ENCODE measurements at places on chromosomes 12 and 14.

DNA sequence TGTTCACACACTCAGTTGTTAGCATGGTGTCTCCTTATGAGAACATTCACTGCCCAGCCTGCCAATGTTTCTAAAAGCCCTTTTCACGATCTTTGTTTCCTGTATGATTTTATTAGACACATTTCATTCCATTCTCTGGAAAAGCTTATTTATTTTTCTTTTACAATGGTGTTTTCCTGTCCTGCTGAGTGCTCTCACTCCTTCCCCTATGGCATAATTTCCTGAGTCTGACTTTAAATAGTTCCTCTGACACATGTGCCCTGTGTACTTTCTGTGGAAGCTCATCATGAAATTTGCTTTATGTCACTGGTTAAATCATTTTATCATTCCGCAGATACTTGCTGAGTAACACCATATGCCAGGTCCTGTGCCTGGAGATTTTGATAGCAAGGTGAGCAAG lies 612.0 kb downstream of the FLRT2 start:
- no peak for DNase-seq

- DNase-seq, result no peak
Measured at GRCh38 chr12:39401459-39401858, 41.5 kb downstream of the KIF21A start.

- no peak for DNase-seq
Measured at GRCh38 chr14:56194042-56194441, 75.8 kb downstream of the PELI2 start.

GRCh38 chr12:71865166-71865713 lies 25.7 kb downstream of the TBC1D15 start:
- no peak for DNase-seq

DNA sequence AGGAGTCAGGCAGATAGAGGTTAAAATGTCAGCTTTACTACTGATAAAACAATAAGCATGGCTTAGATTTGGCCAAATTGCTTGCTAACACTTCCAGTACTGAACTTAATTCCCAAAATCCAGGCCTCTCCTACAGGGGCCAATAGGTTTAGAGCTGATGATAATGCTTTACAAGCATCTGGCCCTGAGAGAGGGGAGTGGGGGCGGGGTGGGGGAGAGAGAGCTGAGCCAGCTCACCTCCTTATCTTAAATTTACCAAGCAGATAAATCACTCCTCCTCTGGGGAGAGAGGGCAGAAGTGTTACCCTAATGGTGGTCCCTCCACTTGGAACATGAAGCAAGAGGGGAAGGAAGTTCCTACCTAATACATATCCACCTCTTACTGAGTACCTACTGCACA lies 182.2 kb upstream of the CRY1 start:
- DNase-seq, result no peak

DNA sequence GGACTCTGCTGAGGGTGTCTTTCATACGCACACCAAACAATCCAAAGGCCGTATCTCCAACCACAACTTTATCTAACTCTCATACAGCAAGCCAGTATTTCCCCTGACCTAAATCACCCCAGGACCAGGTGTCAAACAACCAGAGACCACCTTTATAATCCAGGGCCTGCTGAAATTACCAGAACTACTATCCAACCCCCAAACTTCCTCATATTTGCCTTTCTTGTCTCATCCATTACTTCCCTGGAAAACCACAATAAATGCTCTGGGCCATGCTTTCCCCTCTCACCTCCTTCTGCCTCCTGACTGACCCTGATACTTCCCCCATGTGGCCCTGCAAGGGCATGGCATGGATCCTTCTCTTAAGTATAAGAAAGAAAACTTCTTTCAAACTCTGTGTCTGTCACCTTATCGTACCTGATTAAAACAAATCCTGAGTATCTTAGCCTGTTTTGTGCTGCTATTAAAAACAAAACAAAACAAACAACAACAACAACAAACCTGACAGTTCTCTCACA lies 44.7 kb upstream of the CRACR2A start:
- no peak for DNase-seq

GRCh38 chr12:121582583-121583333 lies 1.9 kb upstream of the KDM2B start:
- no peak for DNase-seq

DNA sequence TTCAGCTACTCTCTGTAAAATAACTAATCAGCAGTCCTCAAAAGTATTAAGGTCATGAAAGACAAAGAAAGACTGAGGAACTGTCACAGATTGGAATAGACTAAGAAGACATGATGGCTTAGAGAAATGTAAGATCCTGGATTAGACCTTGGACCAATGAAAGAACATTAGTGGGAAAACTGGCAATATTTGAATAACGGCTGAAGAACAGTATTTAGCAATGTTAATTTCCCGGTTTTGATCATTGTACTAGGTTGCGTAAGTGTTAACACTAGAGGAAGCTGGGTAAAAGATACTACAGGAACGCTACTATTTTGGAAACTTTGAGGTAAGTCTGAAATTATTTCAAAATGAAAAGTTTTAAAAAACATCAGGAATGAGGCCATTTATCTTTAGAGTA lies 98.8 kb upstream of the RESF1 start:
- no peak for DNase-seq

GRCh38 chr12:8827551-8828256 lies 5.3 kb downstream of the A2ML1 start:
- DNase-seq, result no peak

DNA sequence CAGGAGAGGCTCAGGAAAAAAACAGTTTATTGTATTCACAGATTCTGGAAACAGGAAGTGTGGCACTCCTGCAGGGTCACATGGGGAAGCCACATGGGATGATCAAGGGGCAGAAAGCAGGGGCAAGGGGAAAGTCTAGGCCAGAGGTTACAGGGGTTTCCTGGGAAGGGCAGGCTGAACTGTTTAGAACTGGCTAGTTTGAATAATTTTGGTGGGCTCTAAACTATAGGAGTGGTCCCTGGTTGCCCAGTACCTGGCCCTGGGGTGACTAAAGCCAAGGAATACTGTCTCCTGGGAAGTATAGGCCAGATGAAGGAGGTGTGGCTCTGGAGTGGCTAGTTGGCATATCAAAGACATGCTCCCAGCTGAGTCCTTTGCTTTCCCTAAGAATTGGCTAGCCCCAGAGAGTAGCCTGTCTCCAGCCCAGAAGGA lies 169.2 kb downstream of the SLC41A2 start:
- DNase-seq, result no peak

- no peak for DNase-seq
Measured at GRCh38 chr12:32344047-32344446, 55.3 kb upstream of the FGD4 start.

DNA sequence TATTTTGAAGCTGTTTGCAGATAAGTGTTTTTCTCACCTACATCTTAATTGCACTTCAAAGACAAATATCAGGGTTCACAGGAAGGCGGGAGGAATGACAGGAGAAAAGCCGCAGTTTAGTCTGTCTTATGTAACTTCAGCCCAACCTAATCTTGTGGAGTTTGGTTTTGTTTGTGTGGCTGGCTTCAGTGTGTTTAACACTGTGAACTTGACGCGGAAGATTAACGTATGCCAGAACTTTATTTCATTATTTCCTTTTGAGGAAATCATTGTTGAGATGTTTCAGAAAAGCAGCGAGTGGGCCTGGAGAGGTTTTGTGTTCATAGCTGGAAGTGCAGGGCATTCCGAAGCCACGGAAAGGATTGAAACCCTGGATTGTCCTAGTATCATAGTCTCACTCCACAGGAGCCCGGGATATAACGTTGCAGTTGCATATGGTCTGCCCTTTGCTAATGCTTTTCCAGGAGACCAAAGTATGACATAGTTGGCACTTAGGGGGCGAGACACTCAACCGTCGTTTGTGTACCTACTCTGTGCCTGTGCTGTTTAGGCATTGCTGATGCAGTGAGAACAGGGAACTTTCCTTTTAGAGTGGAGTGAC lies 2.0 kb downstream of the PELI2 start:
- no peak for DNase-seq
